OCI-M1 (cell line): ENCODE measurements at places on chromosomes 7 and 10.

- DNase-seq = peak; percentile 30
Measured at GRCh38 chr7:19663816-19664462, 44.9 kb downstream of the POLR1F start.

GRCh38 chr10:127370601-127371000 lies 174.2 kb upstream of the INSYN2A start:
- DNase-seq = no peak

GRCh38 chr7:20543500-20543899 lies 72.0 kb upstream of the ABCB5 start:
- DNase-seq = no peak

DNA sequence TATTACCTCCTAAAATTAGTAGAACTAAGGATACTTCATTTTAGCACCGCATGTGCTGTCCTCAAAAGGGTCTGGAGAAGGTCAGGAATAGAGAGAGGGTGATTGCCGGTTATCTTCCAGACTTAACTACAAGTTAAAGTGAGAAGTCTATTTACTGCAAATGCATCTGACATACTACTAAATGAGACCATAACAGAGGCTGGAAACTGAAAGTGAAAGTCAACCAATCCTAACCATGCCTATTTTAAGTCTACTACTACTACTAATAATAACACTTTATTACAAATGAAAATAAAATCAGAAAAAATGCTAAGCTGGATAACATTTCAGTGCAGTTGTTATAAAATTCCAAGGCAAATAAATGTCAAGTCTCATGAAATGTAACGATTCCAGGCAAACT lies 244.7 kb downstream of the KIF20B start:
- DNase-seq = peak; percentile 83

GRCh38 chr10:80436446-80437098 lies 17.5 kb upstream of the TSPAN14 start:
- no peak for DNase-seq

- DNase-seq = peak; percentile 80
Measured at GRCh38 chr10:50540069-50540825, 83.5 kb downstream of the SGMS1 start.

- DNase-seq = peak; percentile 98
Measured at GRCh38 chr10:31759799-31760626, 168.6 kb downstream of the ARHGAP12 start.

DNA sequence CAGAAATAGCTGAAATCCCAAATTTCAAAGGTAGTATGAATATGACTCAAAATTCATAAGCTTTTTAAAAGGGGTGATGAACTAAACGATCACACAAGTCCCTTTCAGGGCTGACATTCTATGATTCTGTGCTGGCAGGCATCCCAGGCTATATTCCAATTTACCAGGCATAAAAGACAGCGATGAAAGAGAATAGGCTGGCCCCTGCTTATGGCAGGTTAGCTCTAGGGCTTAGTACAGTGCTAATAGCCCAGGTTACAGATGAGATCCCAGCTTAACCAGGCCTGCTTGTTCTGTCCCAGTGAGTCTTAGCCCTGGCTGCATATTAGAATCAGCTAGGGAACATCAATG lies 56.4 kb downstream of the CDHR3 start:
- DNase-seq = no peak

DNA sequence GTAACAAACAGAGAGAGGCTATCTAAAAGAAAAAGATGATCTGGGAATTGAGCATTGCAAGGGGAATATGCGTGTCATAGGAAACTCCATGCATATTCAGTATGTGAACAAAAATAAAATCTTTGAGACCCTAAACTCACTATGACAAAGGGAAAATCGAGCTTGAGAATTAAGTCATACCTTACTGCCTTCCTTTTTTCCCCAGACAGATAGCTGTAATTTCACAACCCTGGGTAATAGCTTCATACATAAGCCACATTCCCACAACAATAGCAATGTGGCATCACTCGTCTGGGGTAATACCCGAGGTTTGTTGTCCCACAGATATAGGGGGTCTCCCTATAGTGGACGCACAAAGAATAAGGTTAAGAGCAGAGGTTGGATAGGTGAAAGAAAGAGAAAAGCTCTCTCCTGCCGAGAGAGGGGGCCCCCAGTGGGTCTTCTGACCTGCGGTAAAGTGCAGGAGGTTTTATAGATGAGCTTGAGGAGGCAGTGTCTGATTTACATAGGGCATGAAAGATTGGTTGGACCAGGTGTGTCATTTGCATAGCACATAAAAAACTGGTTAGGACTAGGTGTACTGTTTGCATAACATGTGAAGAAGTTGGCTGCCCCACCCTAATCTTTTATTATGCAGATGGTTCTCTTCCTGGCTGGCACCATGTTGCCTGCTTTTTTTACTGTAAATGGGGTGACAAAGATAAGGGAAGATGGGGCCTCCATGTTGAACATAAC lies 11.6 kb downstream of the CYP3A43 start:
- DNase-seq = peak; percentile 58

- no peak for DNase-seq
Measured at GRCh38 chr7:17934612-17935240, 5.6 kb downstream of the SNX13 start.

GRCh38 chr10:5817322-5818047 lies 4.3 kb upstream of the GDI2 start:
- no peak for DNase-seq
